Hematopoietic multipotent progenitor cell treated with erythropoietin and hydrocortisone succinate and interleukin-3 and kit ligand, for 8 days (in vitro differentiated cells): ENCODE measurements at places on chromosomes 13 and 19.

DNA sequence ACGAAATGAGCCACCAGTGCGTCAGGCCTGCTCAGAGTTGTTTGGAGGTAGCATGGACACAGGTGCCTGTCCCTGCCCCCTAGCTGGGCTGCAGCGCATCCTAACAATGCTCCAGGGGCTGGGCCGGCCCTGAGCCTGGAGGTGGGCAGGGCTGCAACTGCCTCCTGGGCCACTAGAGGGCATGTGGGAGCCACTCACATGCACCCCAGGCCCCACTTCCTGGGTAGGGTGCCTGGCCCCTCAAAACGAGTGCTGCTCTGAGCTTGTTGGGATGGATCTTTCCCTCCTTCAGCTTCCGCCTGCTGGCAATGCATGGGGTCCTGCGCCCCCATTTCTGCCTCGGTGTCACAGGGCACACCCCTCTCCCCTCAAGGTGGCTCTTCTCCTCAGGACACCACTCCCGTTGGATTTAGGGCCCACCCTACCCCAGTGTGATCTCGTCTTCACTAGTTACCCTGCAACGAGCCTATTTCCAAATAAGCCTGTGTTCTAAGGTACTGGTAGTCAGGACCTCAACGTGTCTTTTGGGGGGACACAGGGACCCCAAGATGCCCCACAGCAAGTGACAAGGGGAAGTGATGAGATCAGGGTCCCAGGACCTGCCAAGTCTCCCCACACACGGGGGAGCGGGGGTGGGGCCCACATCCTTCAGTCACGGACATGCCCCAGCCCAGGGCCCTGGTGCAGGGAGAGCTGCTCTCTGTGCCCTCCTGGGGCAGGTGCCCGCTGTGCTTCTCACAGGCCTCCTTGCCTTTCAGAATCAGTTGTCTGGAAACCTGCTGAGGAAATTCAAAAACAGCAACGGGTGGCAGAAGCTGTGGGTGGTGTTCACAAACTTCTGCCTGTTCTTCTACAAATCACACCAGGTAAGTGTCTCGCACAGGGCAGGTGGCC lies 131.3 kb downstream of the STK24 start:
- DNase-seq: peak; percentile 74

GRCh38 chr19:31516756-31517155 lies 167.5 kb upstream of the TSHZ3 start:
- DNase-seq: no peak

DNA sequence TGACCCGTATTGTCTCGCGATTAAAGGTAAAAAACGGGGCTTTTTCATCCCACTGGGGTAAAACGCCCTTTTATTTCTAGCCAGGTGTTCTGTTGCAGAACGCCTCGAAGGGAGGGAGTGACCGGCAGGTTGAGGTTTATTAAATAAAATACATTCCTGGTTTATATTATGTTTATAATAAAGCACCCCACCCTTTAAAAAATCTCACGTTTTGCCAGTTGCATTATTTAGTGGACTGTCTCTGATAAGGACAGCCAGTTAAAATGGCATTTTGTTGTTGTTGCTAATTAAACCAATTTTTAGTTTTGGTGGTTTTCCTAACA lies 25.1 kb upstream of the ZNF850 start:
- DNase-seq: no peak

DNA sequence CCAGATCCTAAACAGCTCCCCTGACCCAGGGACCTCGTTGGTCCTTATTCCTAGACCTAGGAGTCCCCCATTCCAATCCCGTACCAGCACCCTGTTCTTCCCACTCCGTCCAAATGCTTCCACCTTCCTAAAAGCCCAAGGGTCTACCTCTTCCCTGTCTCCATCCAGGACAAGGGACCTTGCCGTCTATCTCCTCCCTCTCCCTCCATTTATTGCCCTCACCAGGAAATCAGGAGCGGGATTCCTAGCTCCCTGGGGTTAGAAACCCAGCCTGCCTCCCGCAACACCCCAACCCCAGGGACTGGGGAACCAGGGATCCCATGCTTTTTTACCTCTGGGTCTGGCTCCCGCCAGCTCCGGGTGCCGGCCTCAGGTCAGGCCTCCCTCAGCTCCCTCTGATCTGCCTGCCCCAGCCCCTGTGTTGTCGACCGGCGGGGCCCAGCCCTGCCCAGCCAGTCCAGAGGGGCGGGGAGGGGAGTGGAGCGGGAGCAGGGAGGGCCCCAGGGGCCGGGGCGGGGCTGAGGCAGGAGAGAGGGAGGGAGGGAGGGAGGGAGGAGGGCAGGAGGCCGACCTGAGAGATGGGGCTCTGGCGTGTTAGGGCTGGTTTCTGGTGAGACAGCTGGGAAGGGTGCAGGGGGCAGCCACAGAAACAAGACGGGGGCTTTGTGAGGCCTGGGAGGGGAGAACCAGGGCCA lies at the start of gene B3GNT8:
B3GNT8 (minus strand) TSS at position 423 of the 695 bp plus-strand sequence. CDS start 596 bp downstream, outside the sequence.
- DNase-seq: peak; percentile 74

- no peak for DNase-seq
These were observed 409.3 kb downstream of the ZNF536 start for GRCh38 chr19:30781519-30781918.
